Effector CD4-positive, alpha-beta T cell (primary cell): ENCODE measurements at places on chromosomes 4 and X.

DNA sequence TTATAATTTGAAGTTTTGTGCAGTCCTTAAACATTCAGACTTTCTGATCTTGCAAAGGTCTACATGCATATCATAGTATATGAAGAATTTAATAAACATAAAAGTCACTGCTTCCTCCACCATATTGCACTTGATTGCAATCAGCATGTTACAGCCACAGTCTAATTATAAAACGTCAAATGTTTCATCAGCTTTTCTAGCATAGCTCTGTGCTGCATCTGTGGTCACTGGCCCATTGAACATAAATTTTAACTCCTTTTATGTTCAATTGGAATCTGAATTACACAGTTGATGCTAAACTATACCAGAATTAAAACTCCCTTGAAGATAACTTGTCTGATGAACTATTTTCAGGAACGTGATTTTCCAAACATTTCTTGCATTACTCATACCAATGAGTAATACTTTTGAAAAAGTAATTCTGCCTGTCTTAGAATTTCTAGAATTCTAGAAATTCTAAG lies 329.1 kb downstream of the GALNTL6 start:
- DNase-seq: no peak

GRCh38 chrX:110210417-110211139 lies 107.3 kb downstream of the AMMECR1 start:
- DNase-seq: no peak

DNA sequence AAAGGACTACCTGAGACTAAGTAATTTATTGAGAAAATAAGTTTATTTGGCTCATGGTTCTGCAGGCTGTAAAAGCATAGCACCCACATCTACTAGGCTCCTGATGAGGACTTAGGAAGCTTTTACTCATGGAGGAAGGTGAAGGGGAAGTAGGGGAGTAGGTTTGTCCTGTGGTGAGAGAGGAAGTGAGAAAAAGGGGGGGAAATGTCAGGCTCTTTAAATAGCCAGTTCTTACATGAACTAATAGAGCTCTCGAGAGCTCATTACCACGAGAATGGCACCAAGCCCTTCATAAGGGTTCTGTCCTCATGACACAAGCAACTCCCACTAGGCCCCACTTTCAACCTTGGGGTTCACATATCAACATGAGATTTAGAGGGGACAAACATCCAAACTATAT lies 125.5 kb upstream of the NRK start:
- no peak for DNase-seq

- DNase-seq: no peak
Observed at GRCh38 chr4:147566762-147567161, 50.4 kb upstream of the TMEM184C start.

GRCh38 chr4:134727696-134728095 lies 526.1 kb upstream of the PABPC4L start:
- DNase-seq: no peak

- DNase-seq: no peak
Observed at GRCh38 chr4:17565846-17566245, 11.2 kb upstream of the LAP3 start.
